ENCODE measurements at places on chromosomes 3 and 15. TPM values are rescaled to one million over a fixed set of nuclear protein-coding genes. Genes with fewer than 3 reads are reported as not detected.

Gene OR5K3
- polyA plus RNA-seq: not detected

Gene CACNA2D2
- polyA plus RNA-seq: 0.41 TPM

Gene NANOGP8
- polyA plus RNA-seq: not detected

Gene UBA5
- polyA plus RNA-seq: 41.0 TPM

Gene SGO1
- polyA plus RNA-seq: 15.8 TPM

Gene BCL6
- 12.1 TPM for polyA plus RNA-seq

Gene IGDCC3
- polyA plus RNA-seq: 0.11 TPM

Gene GMPS
- polyA plus RNA-seq: 64.7 TPM

Gene TRH
- not detected for polyA plus RNA-seq

Gene IMPG2
- 0.03 TPM for polyA plus RNA-seq

Gene PLAAT1
- polyA plus RNA-seq: not detected

Gene C3orf49
- not detected for polyA plus RNA-seq

Gene GOLGA6A
- 0.05 TPM for polyA plus RNA-seq

Gene ANKRD34C
- not detected for polyA plus RNA-seq

Gene MAP2K1
- polyA plus RNA-seq: 40.0 TPM

Gene GOLGA8T
- 2.1 TPM for polyA plus RNA-seq

Gene ARHGEF3
- 5.8 TPM for polyA plus RNA-seq

Gene GOLGA8S
- 0.70 TPM for polyA plus RNA-seq

Gene CASR
- polyA plus RNA-seq: not detected

Gene CAPN3
- 0.25 TPM for polyA plus RNA-seq

Gene HTR3E
- polyA plus RNA-seq: not detected

Gene CCDC39
- polyA plus RNA-seq: not detected

Gene SLC9C1
- not detected for polyA plus RNA-seq

Gene SLC38A3
- polyA plus RNA-seq: 0.10 TPM

Gene GP9
- polyA plus RNA-seq: not detected

Gene INSYN1
- 1.9 TPM for polyA plus RNA-seq

Gene ZPLD1
- polyA plus RNA-seq: 0.05 TPM

Gene PPP1R2
- polyA plus RNA-seq: 14.8 TPM

Gene CFAP100
- polyA plus RNA-seq: not detected

Gene ZNF860
- polyA plus RNA-seq: 1.6 TPM

Gene RTP3
- polyA plus RNA-seq: not detected

Gene CYP1A2
- polyA plus RNA-seq: not detected

Gene MUSTN1
- not detected for polyA plus RNA-seq

Gene ARGFX
- not detected for polyA plus RNA-seq

Gene GOLGA6B
- polyA plus RNA-seq: not detected

Gene SLC9A9
- 0.30 TPM for polyA plus RNA-seq

Gene RTP4
- polyA plus RNA-seq: not detected

Gene GSK3B
- polyA plus RNA-seq: 26.7 TPM

Gene ARRDC4
- polyA plus RNA-seq: 0.15 TPM

Gene MASP1
- polyA plus RNA-seq: not detected

Gene DAZL
- polyA plus RNA-seq: not detected

Gene FAM3D
- polyA plus RNA-seq: not detected

Gene TRIM59
- 12.1 TPM for polyA plus RNA-seq

Gene PLSCR5
- not detected for polyA plus RNA-seq

Gene KATNBL1
- polyA plus RNA-seq: 40.0 TPM

Measured in A549 (cell line).